Activated CD4-positive, CD25-positive, alpha-beta regulatory T cell treated with anti-CD3 and anti-CD28 coated beads, Interleukin-2, amount 50 U/mL, for 24 hours (primary cell): ENCODE measurements at places on chromosomes 7 and 10.

DNA sequence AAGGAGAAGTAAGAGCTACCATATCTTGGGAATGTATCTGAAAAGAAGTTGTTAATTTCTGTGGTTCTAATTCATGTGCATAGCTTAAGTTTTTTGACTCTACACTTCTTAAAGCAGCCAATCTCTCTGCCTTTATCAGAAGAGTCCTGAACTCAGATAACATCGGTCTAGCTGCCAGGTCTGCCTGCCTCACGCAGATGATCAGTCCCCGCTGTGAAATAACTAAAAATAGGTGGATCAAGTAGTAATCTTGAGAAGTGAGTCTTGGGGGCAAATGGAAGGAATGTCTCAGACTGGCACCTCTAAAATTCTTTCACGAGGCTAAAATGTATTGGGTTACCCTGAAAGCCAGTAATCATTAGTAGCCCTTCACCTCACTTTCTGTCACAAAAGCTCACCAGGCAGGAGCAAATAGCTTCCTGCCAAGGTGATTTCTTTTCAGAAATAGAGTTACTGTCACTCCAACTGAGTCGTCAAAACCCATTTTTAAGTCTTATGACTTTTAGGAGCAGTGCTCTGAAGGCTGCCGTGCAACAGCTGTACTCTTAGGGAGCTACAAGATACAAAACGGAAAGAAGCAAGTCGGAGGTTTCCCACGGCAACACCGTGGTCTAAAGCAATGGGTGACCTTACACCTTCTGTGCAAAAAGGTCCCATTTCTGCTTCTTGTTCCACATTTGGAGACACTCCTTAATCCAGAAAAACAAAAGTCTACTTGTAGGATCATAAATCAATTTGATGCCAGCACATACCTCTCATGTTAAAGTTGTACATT is 85.2 kb downstream of the ABCB5 start:
- no peak for ATAC-seq

GRCh38 chr7:107712025-107712424 is 31.9 kb upstream of the CBLL1 start:
- no peak for ATAC-seq

DNA sequence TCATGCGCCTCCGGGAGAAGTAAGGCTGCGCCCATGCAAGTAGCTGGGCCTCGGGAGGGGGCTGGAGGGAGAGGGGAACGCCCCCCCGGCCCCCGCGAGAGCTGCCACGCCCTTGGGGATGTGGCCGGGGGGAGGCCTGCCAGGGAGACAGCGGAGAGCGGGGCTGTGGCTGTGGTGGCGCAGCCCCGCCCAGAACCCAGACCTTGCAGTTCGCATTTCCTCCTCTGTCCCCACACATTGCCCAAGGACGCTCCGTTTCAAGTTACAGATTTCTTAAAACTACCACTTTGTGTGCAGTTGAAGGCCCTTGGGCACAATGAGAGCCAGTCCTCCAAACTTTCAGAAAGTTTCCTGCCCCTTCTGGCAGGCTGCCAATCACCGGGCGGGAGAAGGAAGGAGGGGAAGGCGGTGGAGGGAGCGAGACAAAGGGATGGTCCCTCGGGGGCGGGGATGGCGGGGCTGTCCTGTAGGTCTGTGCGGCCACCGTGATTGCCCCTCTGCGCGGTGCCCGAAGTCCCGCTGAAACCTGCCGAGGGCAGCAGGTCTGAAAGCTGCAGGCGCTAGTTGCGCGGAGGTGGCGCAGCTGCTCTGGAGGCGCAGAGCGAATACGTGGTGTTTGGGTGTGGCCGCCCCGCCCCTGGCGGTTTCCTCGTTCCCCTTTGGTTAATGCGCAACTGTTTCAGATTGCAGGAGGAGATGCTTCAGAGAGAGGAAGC is 2.1 kb downstream of the VIM start:
- peak; percentile 45 for ATAC-seq

DNA sequence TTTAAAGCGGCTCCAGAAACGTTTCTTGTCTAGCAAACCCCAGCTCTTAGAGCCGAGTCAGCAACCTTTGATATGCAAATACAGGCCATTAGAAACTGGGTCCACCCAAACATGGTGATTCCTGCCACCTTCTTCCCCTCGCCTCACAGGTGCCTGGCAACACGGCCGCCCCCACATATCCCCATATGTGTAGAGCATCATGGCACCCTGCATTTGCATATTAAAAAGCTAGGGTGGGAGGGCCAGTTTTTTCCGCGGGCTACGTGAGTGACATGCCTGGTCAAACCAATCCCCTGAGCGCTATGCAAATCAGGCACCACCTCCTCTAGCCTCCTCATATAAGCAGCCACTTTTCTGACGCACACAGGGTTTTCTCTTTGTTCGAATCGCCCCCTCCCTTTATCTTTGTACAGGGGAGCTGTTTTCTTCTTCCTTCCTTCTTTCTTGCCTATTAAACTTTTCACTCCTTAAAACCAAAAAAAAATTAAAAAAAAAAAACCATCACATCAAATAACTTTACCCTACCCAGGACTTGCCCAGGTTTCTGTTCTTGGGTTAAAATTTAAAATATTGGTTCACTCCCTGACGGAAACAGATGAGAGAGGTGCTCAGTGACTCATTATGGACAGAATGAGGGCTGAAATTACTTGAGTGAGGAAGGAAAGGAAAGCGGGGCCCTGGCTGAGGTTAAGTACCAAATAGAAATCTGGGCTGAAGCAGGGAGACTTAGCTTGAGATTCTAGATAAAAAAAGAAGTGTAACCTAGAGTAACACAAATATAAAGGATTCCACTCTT is 59.8 kb downstream of the COA1 start:
- peak; percentile 85 for ATAC-seq

- ATAC-seq = no peak
These were observed 53.6 kb upstream of the EBF3 start for GRCh38 chr10:130017631-130018022.

GRCh38 chr7:27185013-27185853 is at the start of gene HOXA11:
HOXA11 (minus strand) TSS chr7:27185232; CDS start chr7:27185144, 88 bp downstream.
- no peak for ATAC-seq

GRCh38 chr7:144513334-144513733 is 109.8 kb upstream of the NOBOX start:
- no peak for ATAC-seq

- no peak for ATAC-seq
These were observed 329.2 kb upstream of the NPVF start for GRCh38 chr7:25557379-25557917.

DNA sequence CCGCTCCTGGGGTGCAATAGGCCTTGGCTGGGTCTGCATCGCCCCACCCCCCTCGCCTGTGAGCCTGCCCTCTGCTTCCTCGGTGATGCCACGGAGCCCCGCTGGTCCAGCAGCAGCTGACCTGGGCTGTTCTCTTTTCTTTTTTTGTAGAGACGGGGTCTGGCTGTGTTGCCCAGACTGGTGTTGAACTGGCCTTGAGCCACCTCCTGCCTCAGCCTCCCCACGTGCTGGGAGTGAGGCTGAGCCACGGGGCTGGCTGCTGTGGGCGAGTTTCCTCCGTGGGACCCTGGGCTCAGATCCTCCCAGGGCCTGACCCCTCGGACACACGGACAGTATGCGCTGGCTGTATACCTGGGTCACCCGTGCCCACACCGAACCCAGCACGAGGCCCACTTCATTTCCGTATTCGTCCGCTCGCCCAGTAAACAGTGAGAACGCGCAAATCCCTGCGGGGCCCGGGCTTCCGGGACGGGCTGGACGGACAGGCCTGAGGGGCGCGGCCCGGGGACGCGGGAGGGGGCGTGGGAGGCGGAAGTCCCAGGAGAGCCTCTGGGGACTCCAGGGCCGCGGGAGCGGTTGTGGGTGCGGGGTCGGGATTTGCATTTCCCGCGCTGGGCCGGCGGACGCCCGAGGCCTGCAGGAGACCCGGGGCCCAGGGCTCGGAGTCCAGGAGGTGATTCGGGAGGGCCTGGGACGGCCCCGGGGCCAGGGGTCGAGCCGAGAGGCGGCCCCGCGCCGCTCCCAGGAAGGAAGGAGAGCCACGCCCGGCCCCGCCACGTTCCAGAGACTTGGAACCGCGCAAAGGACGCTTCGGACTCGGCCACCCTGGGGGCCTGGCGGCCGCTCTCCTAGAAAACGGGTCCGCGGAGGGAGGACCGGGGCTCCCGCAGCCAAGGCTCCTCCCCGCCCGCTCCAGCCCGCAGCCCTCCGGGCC is 57.7 kb upstream of the DNAJB6 start:
- no peak for ATAC-seq

DNA sequence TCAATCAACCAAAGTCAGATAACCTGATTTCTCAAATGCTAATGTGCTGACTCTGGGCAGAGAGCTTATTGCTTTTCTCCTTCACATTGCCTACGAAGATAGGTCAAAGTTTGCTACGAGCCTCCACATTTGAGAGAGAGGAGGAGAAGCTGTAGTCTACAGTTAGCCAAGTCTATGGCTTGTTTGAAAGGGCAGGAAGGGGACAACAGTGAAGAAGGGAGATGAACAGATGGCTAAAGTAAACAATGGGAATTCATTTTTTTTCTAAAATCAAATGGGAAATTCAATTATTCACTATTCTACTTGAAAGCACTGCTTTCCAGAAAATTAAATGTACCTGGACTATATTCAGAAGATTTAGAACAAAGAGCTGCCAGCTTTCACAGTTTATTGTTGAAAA is 126.7 kb upstream of the C1QL3 start:
- no peak for ATAC-seq

DNA sequence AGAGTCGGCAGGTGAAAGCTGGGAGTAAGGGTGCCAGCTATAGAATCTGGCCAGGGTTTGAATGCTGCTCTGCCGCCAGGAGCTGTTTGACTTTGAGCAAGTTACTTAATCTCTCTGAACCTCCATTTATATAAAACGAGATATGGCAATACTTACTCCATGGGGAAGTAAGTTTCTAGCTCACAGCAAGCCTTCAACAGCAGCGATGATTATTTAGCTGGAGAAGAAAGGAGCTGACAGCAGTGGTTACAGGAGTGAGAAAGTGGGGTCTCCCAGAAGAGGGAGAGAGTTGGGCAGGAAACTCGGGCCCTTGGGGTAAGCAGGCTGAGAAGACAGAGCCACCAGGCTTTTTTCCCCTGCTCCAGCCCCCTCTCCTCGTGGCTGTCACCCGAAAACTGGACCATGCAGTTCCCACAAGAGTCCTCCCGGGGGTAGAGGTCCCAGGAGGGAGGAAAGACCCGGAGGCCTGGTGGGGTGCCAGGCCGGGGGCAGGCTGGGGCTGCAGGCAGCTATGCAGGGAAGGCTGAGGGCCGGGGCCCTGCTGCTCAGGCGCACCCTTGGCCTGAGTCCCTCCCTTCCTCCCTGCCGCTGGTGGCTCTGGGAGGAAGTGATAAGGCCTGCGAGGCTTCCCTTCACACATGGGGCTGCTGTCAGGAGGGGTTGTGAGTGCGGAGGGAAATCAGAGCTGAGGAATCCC is 3.5 kb downstream of the NOS3 start:
- ATAC-seq = peak; percentile 60

DNA sequence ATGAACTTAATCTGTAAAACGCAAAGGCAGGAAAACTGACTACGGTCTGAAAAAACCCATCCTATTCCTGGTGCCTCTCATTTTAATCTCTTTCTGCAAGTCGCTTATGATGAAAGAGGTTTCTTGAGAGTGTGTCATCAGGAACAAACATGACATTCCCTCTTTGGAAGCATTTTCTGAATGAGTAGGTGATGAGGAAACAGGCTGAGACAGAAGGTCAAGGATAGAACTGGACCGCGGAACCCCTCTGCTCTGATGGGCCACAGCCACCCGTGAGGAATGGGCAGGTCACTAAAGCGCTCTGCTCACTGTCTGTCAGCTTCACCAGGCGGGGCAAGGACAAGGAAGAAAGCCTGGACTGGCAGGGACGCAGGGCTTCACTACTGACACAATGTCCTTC is 28.6 kb downstream of the BEND7 start:
- no peak for ATAC-seq

GRCh38 chr7:1538544-1539180 is 8.2 kb downstream of the MAFK start:
- ATAC-seq = no peak

DNA sequence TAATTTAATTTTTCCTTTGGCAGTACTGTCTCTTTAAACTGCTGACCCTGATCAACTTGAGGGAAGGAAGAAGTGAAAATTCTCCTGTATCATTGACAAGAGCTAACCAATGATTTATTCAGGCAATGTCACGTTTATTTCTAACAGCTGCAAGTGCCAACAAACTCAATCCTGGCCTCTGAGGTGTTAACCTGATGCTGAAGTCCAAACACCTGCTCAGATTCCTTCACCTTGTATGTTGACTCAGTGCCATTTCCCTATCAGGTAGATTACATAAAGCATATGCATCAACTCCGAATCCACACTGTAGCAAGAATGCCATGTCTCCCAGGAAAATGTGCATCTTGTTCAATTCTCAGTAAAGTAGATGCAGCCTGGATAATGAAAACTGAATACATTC is 820.0 kb downstream of the XPNPEP1 start:
- no peak for ATAC-seq

DNA sequence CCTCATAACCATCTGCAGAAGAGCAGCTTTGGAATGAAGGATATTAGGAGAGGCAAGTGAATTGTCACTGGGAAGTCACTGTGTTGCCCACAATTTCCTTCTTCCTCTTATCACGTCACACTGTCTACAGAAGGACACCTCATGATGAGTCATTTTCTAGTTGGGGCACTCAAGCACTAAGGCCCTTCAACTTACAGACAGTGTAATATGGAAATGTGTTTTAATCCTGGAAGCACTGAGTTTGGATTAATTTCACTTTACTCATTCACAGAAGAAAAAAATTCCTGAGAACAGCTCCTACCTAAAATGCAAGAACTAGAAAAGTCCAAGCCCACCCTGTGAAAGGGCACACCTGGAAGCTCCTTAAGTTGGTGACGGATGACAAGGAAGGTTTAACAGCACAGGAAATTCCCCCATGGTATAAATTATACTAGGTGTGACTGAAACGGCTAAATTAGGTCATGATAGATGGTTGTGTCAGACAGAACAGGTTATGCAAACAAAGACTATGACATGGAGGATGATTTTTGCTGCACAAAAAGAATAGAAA is 56.6 kb downstream of the PARD3 start:
- peak; percentile 33 for ATAC-seq

DNA sequence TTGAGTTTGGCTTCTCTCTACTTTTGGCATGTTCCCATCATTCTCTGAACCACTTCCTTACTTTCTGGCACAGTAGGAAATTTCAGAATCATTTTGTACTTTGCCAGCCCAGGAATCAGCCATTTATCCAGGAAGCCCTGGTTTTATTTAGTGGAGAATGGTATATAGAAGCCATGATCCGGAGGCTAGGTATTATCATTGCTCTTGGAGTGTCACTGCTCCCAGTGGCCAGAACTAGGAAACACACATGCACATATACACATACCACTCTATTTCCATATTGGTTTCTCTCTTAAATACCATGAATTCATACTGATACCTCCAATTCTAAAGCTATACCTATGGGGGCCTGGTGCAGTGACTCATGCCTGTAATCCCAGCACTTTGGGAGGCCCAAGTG is 36.3 kb downstream of the SUFU start:
- peak; percentile 73 for ATAC-seq
